Astrocyte (in vitro differentiated cells and primary cell): ENCODE measurements at places on chromosomes 2 and 18.

DNA sequence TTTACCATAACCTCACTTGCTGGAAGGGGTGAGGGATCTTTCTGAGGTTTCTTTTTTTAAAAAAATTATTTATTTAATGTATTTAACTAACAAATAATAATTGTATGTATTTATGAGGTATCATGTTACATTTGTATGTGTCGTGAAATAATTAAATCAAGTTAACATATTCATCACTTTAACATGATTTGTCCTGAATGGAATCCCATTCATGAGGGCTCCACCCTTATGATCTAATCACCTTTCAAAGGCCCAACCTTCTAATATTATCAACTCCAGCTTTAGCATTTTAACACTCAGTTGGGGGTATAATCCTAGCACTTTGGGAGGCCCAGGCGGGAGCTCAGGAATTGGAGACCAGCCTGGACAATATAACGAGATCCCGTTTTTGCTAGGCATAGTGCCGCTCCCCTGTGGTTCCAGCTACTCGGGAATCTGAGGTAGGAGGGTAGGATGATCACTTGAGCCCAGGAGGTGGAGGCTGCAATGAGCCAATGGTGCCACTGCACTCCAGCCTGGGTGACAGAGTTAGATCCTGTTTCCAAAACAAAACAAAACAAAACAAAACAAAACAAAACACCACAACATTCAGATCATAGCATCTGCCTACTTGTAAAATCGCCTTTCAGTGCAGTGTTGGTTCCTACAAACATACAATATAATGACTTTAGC is 1.1 kb upstream of the TAF4B start:
- no peak overlapping the region for H3K27ac ChIP-seq
- DNase-seq: no peak
- H3K4me1 ChIP-seq: peaks cover 4% of the 10 kb centered on the region
- no peaks in the 10 kb centered on the region for H3K36me3 ChIP-seq

- no peak overlapping the region for H3K4me3 ChIP-seq
- DNase-seq: no peak
- no peaks in the 10 kb centered on the region for H3K27me3 ChIP-seq
- H3K4me1 ChIP-seq: no peaks in the 10 kb centered on the region
- no peak overlapping the region for H3K27ac ChIP-seq
- peaks cover 81% of the 10 kb centered on the region for H3K36me3 ChIP-seq
These were observed 98.8 kb upstream of the EML6 start for GRCh38 chr2:54624591-54625071.

- no peaks in the 10 kb centered on the region for H3K4me1 ChIP-seq
- H3K36me3 ChIP-seq: peaks cover 10% of the 10 kb centered on the region
- H3K27me3 ChIP-seq: no peaks in the 10 kb centered on the region
- no peak for DNase-seq
- no peak overlapping the region for H3K4me3 ChIP-seq
These were observed 13.3 kb downstream of the SLC66A2 start for GRCh38 chr18:79938196-79938595.

DNA sequence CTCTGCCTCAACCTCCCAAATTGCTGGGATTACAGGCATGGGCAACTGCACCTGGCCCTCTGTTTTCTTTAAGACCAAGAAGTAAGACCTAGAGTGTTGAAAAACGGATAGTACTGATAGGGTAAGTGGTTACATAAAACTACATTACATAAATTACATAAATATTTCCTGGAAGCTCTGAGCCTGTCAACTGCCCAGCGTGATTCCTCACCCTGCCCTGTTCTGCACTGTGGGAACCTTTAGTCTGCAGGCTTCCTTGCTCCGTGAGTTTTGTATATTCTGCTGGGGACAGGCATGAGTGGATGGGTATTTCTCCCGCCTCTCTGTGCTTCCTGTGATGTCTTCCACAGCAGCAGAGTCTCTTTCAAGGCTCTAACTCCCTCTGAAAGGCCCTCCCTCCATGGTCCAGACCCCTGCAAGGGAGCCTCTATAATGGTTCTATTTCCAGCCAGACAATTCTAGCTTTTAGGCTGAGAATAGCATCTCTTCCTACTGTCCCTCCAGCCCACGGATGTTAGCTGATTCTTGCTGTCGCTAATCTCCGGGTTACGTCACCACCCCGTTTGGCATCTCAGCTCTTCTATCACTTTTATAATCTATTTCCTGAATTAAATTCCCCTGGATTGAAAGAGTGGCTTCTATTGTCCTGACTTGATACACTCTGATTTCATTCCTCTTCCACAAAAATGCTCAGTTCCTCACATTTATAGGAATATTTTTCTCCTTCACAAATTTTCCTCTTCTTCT is 49.5 kb upstream of the PLEKHM3 start:
- H3K4me3 ChIP-seq: no peak overlapping the region
- H3K27ac ChIP-seq: no peak overlapping the region
- H3K36me3 ChIP-seq: no peaks in the 10 kb centered on the region
- H3K27me3 ChIP-seq: peaks cover 4% of the 10 kb centered on the region
- no peaks in the 10 kb centered on the region for H3K4me1 ChIP-seq
- no peak for DNase-seq

DNA sequence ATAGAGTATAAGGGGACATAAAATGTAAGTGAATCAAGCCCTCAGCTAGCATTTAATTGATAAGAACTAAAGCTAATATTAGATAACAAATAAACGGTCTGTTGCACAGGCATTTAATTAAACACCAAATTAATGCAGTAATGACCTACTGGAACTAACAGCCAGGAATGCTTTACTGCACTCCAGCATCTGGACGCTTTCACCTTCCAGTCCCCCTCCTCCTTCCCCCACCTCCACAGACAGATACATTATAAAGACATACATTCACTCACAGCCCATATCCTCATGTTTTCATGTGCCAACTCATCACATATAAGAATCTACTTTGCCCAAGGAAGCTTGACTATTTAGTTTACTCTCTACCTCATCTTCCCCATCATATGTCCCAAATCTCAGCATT is 337.4 kb upstream of the PIK3C3 start:
- no peak for DNase-seq
- no peaks in the 10 kb centered on the region for H3K36me3 ChIP-seq
- no peak overlapping the region for H3K27ac ChIP-seq
- no peaks in the 10 kb centered on the region for H3K4me1 ChIP-seq

DNA sequence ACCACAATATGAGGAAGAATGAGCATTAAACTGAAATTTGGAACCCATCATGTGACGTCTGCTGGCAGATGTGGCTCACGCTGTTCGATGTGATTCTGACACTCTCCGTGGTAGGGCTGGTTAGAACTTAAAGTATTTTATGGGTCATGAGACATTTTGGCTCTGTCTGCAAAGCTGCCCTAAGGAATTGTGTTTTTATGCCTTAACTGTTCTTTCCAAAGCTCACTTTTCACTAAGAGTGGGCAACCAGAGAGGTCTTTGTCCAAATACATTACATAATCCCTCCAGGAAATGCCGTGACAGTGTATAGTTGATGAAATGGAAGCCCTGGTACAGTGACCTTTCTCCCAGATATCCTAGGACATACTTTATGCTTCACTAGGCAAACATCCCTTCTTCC is 119.1 kb downstream of the AQP4 start:
- H3K4me1 ChIP-seq: peaks cover 13% of the 10 kb centered on the region
- no peak overlapping the region for H3K27ac ChIP-seq
- no peak overlapping the region for H3K4me3 ChIP-seq
- DNase-seq: no peak
- H3K27me3 ChIP-seq: no peaks in the 10 kb centered on the region
- H3K36me3 ChIP-seq: no peaks in the 10 kb centered on the region
